ENCODE measurements at places on chromosomes 4 and X.

DNA sequence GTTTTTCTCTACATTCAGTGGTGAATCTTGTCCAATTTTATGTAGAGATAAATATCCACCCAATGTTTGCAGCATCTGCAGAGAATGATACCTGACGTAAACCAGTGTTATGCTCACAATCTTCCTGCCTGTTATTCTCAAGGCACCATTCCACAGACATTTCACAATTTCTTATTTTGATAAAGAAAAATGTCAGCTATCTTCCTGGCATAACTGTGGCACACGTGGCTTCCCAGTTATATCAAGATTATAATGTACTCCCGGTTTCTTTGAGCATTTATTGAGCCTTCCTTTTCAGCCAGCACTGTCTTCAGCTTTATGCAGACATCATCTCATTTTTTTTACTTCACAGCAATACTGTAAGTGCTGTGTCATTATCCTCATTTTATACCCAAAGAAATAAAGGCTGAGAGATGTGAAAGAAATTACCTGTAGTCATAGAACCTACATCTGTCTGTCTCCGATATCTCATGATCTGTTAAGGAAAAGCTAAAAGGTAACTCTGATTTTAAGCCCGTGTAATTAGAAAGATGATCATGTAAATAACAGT lies 1300.8 kb upstream of the TENM3 start:
- H3K4me1 ChIP-seq, result no peaks in the 10 kb centered on the region
- H3K36me3 ChIP-seq, result no peaks in the 10 kb centered on the region
- no peak for DNase-seq
- no peak overlapping the region for H3K4me3 ChIP-seq
- no peaks in the 10 kb centered on the region for H3K27me3 ChIP-seq

- H3K27me3 ChIP-seq, result no peaks in the 10 kb centered on the region
- no peak for DNase-seq
- H3K36me3 ChIP-seq, result no peaks in the 10 kb centered on the region
These were observed 200.8 kb downstream of the CEP135 start for GRCh38 chr4:56149591-56149990.

DNA sequence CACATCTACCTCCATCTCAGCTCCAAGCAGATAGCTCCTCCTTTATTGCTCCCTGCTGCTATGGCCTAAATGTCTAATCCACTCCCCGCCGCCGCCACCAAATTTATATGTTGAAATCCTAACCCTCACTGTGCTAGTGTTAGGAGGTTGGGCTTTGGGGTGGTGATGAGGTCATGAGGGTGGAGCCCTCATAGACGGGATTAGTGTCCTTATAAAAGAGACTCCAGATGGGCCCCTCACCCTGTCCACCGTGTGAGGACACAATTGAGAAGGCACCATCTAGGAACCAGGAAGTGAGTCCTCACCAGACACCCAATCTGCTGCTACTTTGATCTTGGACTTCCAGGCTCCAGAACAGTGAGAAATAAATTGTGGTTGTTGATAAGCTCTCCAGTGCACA lies 13.6 kb upstream of the TBC1D14 start:
- H3K27me3 ChIP-seq, result no peaks in the 10 kb centered on the region
- H3K27ac ChIP-seq, result no peak overlapping the region
- no peaks in the 10 kb centered on the region for H3K36me3 ChIP-seq
- no peak overlapping the region for H3K4me3 ChIP-seq

GRCh38 chr4:76206222-76206942 lies 7.2 kb downstream of the SCARB2 start:
- peaks cover 98% of the 10 kb centered on the region for H3K4me1 ChIP-seq
- no peak overlapping the region for H3K4me3 ChIP-seq
- peak; percentile 75 for DNase-seq
- no peaks in the 10 kb centered on the region for H3K36me3 ChIP-seq
- H3K27me3 ChIP-seq, result no peaks in the 10 kb centered on the region

Data from esophagus muscularis mucosa (tissue), 4 donors.